ENCODE measurements at places on chromosomes 1 and 21. TPM values are rescaled to one million over a fixed set of nuclear protein-coding genes. Genes with fewer than 3 reads are reported as not detected.
A peak's percentile ranks its signal among the peaks of the same experiment; 100 is the strongest.

DNA sequence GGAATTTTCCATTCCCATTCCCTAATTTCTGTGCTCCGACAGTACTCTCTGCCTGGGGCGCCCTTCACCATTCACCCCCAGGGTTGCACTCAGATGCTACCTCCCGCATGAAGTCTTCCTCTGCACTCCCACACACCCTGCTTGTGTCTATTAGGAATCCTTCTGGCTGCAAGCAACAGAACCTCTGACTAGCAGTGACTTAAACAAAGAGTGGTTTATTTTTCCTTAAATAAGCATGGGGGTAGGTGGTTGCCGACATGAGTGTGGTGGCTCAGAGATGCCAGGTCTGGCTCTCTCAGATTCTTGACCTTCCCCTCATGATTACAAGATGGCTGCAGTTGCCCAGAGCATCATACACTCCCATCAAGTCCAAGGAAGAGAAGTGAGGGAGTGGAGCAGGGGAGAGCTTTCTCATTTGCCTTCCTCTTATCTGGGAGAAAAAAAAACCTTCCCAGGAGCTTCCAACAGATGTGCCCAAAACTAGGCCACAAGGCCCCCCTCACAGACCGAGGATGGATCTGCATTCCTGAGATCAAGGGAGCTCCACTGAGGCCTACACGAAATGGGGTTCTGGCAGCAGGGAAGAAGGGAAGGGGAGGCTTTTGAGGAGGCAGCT lies 49.6 kb upstream of the LBR start:
- no peak for DNase-seq

DNA sequence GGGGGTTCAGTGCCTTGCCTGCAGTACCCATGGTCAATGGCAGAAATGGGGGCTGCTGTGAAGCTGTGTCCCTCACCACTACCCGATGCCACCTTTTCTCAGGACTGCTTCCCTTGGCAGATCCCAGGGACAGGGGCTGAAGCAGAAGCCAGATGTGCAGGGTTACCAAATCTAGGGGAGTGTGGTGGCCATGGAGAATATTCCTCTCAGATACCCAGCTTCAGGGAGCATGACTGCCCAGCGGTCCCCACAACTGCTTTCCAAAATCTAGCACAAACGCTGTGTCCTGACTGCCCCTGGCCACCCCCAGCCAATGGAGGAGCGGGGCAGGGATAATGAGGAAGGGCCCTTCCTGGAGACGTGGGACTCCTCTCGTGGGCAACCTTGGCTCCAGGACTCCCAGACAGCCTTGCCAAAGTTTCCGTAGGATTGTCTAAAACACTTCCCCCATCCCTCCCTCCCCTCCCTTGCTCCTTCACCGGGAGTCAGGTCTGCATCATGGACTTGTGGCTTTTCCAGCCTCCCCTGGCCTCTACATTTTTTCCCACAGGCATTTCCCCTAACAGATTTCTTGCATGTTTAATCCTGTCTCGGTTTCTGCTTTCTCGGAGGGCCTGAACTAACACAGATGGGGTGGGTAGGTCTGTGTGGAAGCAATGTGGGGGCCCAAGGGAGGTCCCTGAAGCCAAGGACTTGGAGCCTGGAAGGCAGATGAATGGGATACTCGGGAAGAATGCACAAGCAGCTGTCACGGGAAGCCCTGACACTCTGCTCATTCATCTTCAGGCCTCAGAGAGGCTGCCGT lies 80.5 kb downstream of the OMA1 start:
- DNase-seq = peak; percentile 7

- no peak for DNase-seq
These were observed 169.0 kb downstream of the RYR2 start for GRCh38 chr1:237211031-237211430.

The CRNN gene
- not detected for total RNA-seq

The CTSK gene
- 2.8 TPM for total RNA-seq

The FAM72B gene
- 15.0 TPM for total RNA-seq

The CA14 gene
- 42.9 TPM for total RNA-seq

The CELA2A gene
- total RNA-seq = not detected

DNA sequence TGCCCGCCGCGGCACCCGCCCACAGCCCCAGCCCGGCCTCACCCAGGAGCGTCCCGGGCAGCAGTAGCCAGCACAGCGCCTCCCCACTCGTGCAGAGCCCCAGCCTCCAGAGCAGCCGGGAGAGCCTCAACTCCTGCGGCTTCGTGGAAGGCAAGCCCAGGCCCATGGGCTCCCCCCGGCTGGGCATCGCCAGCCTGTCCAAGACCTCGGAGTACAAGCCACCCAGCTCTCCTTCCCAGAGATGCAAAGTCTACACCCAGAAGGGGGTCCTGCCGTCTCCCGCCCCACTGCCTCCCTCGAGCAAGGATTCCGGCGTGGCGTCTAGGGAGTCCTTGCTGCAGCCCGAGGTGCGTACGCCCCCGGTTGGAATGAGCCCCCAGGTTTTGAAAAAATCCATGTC lies 531.2 kb downstream of the KIF26B start:
- no peak for DNase-seq

GRCh38 chr1:53681977-53682685 lies 56.8 kb downstream of the GLIS1 start:
- DNase-seq = peak; percentile 91

GRCh38 chr1:27557596-27558340 lies 46.2 kb downstream of the AHDC1 start:
- DNase-seq = peak; percentile 73

DNA sequence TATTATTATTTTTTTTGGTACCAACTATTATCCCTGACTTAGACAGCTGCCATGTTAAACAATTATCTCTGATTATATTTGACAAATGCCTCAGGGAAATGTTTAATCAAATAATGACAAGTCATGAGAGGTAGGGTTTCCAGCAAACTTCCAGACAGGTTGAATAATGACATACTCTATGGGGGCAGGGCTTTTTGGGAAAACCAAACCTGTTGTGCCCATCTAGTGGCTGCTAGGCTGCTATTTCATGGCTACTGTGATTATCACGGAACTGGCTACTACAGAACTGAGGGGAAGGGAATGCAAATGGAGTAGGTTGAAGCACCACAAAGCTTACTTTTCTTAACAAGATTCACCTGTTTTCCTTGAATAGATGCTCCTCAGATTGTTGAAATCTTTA lies 77.6 kb downstream of the DUSP10 start:
- DNase-seq = peak; percentile 54
